ENCODE measurements at places on chromosomes 1 and 21. TPM values are rescaled to one million over a fixed set of nuclear protein-coding genes. Genes with fewer than 3 reads are reported as not detected.

GRCh38 chr21:35614396-35614921 is 445.9 kb downstream of the SETD4 start:
- DNase-seq, result no peak

The SPRR2E gene
- not detected for polyA plus RNA-seq

- DNase-seq, result no peak
These were observed 329.4 kb upstream of the CHRM3 start for GRCh38 chr1:239056940-239057339.

The DEPDC1 gene
- 7.1 TPM for polyA plus RNA-seq

DNA sequence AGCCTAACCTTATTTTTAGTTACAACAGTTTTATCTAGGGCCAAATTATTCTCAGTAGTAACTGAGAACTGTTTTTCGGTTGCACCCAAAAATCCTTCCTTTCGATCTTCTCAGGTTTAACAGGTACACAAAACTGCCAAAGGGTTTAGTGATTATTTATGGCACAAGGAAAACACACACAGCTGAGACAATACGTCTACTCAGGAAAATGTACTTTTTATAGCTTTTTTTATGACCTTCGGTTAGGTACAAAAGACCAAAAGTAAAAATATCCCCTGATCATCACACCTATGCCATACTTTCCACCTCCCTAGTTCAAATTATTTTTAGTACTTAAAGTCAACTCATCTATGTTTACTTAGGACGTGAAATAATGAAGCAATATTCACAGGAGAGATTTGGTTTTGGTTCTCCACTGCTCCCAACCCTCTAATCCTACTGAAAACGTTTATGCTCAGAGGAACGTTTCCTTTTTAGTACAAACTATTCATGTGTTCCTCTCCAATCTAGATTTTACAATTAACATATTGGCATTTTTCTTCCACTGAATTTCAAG is 48.7 kb downstream of the TTLL7 start:
- no peak for DNase-seq

GRCh38 chr1:65830306-65830705 is 37.6 kb downstream of the PDE4B start:
- DNase-seq, result no peak
